Stimulated activated CD8-positive, alpha-beta memory T cell treated with anti-CD3 and anti-CD28 coated beads, Interleukin-7, amount 100 ng/mL, for 48 hours (primary cell): ENCODE measurements at places on chromosomes 5 and 9.

- peak; percentile 41 for DNase-seq
Observed at GRCh38 chr5:151239237-151239861, 13.6 kb upstream of the GM2A start.

DNA sequence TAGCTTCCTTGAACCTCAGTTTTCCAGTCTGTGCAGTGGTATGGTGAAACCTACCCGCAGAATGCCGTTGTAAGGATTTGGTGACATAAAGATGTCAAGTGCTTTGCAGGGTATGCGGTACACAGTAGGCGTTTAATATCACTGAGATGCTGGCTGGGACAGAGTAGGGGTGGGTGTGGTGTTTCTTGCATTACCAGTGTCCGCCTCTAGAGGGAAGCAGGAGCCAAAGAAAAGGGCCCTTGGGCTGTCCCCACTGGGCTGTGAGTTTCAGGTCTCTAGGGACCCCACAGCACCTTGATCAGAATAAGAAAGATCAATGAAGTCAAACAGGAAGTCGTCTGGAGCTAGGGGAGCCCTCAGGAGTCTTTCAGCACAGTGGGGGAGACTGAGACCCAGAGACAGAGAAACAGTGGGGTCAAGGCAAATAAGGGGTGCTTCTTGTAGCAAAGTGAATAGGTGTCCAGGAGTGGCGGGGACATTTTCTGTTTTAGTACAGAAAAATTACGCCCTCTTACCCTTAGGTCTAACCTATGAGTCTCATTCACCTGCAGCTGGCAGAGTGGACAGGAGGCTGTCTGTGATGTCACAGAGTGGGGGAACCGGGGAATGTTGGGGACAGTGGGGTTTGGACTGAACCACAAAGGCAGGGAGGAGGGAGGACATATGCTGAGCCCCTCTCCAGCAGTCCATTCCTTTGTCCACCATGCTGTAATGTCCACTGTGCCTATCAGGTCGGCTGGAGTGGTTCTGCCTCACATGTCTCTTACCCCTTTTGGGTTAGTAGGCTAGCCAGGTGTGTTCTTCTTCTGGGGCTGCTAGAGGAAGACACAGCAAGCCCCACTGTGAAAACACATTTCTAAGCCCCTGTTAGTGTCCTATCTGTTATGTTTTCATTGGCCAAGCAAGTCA lies 4.7 kb upstream of the TEX53 start:
- no peak for DNase-seq

DNA sequence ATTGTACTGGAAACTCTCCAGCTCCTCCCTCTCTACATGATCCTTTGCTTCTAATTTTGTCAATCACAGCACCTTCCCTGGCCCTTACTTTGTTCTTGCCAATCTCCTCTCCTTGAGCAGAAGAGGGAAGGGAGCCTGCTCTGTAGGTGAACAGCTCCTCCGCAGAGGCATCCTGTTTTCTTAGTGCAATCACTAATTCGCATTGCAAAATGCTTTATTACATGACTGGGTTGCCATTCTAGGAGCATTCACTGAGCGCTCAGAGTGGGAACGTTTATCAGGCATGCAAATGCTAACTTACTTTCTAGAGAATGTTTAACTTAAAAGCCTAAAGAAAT lies 416 bp upstream of the SNX18 start:
- no peak for DNase-seq

GRCh38 chr9:91423785-91424402 lies at the start of gene NFIL3:
Gene NFIL3, minus strand, starts transcription at chr9:91423832. Its CDS starts 13,098 bp downstream, at chr9:91410734.
- peak; percentile 63 for DNase-seq

GRCh38 chr5:115561176-115561575 lies 16.6 kb upstream of the FEM1C start:
- no peak for DNase-seq

- no peak for DNase-seq
Observed at GRCh38 chr9:99162759-99163364, 57.9 kb downstream of the TGFBR1 start.

GRCh38 chr5:6584727-6585126 lies 48.1 kb downstream of the NSUN2 start:
- DNase-seq: no peak

GRCh38 chr5:156230887-156231286 lies 96.1 kb upstream of the SGCD start:
- no peak for DNase-seq
